ENCODE measurements at places on chromosomes 12 and 14.
A peak's percentile ranks its signal among the peaks of the same experiment; 100 is the strongest.

DNA sequence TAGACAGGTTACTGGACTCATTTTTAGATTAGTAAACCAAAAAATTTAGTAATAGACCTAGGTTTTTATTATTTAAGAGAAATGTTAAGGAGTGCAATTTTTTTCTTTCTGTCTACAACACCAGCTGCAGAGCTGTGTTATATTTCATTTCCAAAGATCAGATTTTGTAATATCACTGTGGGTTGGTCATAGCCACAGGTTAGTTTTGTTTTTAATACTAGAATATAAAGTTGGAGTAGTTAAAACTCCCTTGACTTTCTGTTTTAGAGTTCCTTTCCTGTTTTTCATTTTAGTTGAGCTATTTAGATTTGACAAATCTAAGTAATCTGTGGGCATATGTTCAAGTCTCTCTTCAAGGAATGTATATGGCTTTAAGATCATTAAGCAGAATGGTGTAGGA lies 30.7 kb upstream of the GARIN2 start:
- DNase-seq = no peak

GRCh38 chr12:23707270-23707669 lies 242.2 kb downstream of the SOX5 start:
- no peak for DNase-seq

DNA sequence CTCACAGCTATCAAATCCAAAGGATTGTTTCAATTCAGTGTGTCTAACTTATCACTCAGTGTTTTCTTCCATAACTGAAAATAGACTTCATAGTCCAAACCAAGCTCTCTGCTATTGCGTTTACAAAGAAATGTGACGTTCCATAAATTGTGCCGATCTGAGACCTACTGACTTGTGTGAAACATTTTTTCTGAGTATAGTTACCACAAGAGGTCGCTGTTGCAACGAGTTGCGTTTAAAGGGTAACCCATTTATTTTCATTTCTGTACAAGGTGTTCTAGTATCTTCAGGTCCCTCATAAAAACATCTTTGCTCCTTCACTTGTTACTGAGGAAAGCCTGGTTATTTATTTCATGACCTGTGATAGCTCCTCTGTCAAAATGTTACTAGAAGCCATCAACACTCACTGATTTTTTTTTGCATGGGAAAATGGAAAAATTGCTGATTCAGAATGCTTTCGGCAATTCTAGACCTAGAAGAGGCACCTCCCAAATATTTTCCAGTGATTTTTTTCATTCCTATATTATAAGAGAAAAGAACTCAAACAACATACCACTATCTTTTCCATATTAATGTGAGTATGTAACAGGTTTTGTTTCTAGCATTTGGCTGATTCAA lies 60.9 kb upstream of the OR4E1 start:
- DNase-seq = peak; percentile 73

GRCh38 chr12:117212563-117213190 lies 22.4 kb upstream of the FBXO21 start:
- DNase-seq = peak; percentile 49

DNA sequence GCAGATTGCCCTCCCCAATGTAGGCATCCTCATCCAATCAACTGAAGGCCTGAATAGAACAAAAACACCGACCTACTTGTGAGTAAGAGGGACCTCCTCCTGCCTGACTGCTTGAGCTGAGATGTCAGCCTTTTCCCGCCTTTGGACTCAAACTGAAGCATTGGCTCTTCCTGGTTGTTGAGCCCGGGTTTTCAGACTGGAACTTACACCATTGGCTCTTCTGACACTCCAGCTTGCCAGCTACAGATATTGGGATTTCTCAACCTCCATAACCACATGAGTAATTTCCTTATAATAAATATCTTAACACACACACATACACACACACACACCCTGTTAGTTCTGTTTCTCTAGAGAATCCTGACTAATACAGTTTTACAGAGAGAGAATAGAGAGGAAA lies 173.4 kb upstream of the NTF3 start:
- DNase-seq = no peak

DNA sequence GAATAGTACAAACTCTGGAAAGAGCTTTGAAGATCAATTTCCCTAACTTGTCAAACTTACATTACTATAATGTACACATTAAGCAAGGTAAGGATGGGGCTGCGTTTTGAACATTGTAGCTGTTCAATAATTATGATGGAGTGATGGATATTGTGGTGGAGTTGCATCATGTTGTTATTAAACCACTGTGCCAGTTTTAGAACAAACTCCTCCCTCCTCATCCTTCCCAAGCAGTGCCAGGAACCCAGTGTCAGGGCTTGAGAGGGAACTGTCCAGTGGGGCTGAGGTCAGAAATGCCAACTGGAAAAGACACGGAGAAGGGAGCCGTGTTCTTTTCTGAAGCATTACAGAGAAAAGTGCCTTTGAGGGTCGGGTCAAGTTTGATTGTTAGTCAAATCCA lies 31.9 kb upstream of the PAPOLA start:
- DNase-seq = no peak

DNA sequence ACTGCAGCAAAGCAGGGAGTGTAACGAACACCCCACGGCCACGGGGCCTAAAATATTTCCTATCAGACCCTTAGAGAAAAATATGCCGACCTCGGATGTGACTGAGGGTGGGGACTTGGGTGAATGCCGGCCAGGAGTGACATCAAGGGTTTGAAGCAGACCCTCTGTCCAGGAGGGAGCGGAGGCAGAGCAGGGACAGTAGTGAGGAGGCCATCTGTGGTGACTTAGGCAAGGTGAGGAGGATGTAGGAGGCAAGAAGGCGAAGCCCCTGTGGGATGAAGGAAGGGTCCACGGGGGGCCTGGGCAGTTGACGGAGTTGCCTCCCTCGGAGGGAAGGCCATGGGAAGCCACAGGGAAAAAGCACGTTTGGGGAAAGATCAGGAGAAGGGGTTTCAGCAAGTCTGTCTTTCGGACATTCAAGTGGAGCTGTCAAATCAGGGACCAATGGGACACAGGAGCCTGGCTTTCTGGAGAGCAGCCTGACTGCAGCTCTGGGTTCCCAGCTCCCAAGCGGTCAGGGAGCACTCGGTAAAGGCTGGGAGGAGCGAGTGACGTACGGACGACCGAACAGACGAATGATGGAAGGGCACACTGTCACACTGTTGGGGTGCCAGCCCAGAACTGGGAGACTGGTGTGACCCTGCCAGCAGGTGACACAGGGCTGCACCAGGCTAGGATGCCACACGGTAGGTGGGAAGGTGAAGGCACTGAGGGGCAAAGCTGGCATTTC lies 74.3 kb downstream of the MOK start:
- DNase-seq = no peak

DNA sequence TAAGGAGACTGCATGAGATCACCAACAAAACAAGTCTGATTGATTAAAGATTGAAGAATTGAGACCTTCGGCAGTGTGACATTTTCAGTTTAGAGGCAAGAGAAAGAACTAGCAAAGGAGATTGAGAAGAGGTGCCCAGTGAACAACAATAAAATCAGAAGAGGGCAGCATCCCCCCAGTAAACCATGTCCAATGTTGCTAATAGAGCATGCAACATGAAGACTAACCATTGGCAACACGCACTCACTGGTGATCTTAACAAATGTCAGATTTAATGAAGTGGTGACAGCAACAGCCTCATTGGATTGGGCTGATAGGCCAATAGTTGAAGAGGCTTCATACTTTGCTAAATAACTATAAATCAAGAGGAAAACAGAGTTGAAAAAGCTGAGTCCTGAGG lies 20.7 kb upstream of the TAS2R14 start:
- DNase-seq = no peak

DNA sequence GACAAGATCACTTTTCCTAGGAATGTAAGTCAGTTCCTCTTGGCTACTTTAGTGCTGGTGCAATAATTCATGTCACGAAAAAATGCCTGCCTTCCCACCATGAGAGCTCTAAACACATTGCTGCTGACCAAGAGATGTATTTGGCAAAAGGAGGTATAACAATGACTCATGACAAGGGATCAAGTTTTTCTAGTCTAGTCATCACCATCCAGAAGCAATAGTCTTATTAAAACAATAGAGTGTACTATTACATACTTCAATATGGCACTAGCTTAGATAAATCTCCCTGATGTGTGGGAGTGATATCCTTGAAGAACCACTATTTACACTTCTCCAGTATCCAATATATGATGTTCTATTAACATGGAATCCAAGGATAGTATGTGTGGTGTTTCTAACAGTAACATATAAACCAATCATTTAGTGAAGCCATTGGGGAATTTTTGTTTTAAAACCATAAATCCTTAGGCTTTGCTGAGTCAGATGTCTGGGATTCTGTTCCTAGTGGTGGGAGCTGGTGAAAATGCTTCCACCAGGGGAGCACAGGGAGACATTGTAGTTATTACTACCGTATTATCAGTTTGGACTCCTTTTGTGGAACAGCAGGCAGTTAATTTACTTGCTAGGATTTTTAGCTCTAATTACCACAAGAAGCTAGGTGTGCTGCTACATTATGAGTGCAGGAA lies 1387.5 kb downstream of the LRFN5 start:
- DNase-seq = no peak

- DNase-seq = no peak
Observed at GRCh38 chr12:11991604-11992003, 79.1 kb upstream of the BCL2L14 start.

DNA sequence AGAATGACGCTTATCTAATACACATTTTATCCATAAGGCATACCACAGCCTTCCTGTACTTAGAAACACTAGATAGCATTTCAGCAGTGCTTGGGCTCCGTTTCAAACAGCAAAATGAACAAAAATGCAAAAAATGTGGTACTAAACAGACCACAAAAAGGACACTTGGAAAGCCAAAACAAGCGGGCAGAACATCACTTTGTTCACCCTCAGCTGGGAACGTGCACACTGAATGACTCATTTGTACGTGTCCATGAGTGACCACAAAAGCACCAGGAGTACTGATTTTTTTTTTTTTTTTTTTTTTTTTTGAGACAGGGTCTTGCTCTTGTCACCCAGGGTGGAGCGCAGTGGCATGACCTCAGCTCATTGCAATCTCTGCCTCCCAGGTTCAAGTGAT lies 8.9 kb upstream of the FOXN3 start:
- DNase-seq = no peak

DNA sequence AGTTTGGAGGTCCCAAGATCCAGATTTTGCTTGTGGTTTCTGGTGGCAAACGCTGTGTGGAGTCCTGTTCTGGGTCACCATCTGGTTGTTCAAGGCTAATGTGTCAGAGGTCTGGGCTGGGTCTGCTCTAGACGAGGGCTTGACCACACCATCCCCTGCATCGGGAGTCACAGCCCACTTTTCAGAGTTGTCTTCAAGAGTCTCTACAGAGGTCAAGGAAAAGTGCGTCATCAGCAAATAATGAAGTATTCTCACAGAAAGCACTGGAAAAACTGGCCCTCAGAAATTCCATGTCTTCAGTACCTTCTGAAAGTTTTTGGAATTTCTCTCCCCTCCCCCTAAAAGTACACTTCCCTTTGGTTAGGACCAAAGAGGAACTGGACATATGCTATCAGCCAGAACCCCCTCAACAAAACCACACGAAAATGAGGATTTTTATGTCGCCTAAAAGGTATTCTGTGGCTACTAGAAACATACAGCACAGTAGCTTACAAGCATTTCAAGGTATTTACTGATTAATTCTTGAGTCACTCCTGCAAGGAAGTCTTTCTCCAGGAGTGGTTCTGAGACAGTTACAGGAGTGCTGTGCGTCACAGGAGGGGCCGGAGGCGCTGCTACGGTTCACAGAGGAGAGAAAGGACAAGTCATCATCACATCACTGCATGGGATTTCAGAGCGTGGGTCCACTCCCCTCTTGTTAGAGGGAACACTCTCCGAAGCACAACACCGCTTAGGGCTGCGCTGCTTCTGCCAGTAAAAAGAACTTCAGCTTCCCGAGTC lies 35.4 kb downstream of the RAD52 start:
- DNase-seq = no peak

DNA sequence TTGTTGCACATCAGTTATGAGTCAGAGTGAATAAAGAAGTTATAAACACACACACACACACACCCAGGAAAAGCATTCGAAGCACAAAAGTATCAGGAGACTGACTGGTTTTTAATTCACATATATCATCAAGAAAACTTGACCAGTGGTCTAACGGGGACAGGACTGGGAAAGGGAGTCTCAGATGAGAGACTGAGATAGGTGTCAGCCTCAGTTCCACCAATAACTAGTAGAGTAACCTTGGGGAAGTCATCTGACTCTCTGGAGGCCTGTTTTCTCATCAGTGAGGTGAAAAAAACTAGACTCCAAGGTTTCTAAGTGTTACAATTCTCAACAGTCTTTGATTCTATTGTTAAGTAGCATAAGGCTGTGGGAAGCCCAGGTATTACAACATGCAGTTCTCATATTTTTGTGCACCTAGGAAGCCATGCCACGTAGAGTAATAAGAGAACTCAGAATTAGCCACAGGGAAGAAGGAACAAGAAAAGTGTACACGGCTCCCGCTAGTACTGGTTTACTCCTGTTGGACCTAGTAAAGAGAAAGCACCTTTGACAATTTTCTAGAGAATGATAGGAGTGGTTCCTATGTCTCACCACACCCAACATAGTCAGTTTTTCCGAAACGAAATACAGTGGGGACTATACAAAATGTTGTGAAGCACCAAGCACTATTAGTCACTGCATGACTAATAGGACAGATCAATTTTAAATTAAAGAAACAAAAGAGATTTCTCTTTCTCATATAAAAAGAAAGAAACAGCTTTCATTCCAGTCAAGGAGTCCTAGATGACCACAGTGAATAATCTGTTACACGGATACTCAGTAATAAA lies 5.0 kb downstream of the PPTC7 start:
- DNase-seq = no peak

- DNase-seq = no peak
Observed at GRCh38 chr12:56989861-56990610, 16.3 kb downstream of the ZBTB39 start.

- DNase-seq = no peak
Observed at GRCh38 chr14:102993523-102993922, 63.8 kb downstream of the CDC42BPB start.

DNA sequence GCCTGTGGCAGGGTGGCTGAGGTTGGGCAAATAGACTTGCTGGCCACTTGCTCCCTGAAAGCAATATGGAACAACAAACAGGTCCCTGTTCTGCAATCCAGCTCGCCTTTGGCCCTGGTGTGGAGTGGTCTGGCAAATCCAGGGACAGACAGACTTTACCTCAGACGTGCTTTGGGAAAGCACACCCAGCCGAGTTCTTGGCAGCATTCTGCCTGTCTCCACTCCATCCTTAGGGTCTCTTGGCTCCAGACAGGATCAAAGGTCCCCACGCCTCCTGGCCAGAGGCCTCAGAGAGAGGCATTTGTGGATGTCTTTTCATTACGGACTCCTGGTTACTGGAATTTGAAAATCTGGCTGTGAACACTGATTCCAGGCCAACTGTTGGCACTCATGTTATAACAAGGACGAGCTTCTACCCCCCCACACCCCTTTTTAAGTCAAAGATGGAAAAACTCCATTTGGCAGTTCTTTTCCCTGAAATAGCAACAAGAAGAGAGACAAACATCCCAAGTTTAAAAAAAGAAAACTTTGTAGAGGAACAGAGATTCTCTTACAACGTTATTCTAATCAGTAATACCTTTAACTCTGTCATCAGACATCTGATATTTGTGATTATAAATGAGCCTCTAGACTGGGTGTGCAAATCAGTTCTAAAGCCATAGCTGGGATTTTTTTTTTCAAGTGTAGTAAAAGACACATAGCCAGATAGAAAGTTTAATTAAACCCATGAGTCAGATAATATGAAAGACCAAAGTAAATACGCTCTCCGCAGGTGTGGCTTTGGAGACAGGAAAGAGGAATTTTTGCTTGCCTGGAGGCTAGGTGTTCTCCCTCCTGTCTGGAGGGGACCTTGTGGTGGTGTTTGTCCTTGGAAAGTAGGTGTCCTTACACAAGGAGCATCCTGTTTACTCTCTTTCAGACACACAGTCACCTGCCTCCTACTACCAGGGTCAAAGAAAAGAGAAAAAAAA lies 60.7 kb downstream of the GALNT8 start:
- no peak for DNase-seq

GRCh38 chr12:34333337-34333736 lies 311.0 kb downstream of the ALG10 start:
- no peak for DNase-seq

Measured in naive thymus-derived CD8-positive, alpha-beta T cell (primary cell).